ENCODE measurements at places on chromosomes 2 and 18.

DNA sequence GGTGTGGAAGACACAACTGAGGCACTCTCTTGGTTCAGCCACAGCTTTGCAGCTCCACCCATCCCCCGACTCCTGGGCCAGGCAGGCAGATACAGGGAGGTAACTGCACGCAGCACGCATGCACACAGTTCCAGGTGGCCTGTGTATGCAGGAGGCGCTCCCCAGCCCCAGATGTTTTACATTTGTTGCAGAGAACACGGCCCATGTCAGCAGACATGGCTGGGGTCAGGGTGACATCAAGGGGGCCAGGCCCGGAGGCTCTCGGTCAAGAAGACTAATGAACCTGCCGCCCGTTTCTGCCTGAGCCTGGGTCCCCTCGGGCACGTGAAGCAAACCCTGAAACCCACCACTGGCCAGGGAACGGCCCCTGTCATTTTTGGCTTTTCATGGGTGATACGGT lies 57.3 kb downstream of the TWIST2 start:
- no peak for DNase-seq

DNA sequence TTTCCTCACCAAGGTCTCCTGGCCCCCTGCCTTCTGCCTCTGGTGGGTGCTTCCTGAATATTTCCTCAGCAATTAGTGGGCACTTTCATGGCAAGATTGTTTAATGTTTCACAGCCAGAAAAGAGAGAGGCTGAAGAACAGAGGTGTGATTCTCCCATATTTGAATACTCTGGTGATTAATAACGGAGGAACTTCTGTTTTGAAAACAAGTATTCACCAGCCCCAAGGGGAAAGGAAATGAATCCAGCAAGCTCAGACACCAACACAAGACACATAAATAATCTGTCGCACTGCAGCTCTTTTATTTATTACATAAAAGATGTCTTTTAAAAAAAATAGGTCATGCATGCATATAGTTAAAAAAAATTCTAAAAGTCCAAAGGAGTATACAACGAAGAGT lies 57.7 kb downstream of the MRPL35 start:
- no peak for DNase-seq

DNA sequence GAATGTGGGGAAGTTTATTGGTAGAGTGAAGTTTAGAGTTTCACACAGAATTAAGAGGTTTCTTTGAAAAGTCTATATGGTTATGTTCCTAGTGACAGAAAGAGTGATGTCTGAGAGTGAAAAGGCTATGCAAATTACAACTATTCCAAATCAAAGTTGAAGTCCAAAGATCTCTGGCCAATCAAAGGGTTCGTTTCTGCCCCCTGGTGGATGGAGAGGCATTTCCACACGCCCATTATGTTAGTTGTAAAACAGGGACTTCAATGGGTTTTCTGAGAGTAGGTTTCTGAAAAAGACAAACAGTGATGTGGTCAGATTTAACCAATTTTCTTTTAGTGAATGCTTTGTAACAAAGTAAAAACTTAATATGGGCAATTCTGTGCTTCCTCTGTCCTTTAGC lies 441.5 kb upstream of the POU3F3 start:
- peak; percentile 41 for DNase-seq

- no peak for DNase-seq
These were observed 59.2 kb downstream of the CCDC141 start for GRCh38 chr2:178990533-178991241.

DNA sequence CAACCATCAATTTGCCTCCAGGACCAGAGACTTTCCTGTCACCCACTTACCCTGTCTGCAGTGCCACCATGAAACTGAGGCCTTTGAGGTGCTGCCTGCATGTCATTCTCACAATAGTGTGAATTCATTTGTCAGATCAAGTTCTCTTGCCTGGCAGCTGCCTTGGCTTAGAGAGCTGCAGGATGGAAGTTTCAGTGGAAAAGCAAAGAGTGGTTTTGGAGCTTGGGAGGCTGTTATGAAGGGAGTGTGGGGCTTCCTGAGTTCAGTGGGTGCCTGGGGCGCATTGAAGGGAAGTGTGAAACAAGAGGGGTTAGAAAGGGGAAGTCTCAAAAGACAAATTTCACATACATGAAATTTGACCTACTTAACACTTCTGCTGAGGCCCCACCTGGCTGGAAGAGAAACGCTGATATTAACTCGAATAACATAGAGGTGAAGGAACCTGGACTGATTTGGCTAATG lies 7.9 kb upstream of the LBH start:
- DNase-seq = no peak

GRCh38 chr2:230010501-230010900 lies 58.2 kb downstream of the SLC16A14 start:
- DNase-seq = no peak

DNA sequence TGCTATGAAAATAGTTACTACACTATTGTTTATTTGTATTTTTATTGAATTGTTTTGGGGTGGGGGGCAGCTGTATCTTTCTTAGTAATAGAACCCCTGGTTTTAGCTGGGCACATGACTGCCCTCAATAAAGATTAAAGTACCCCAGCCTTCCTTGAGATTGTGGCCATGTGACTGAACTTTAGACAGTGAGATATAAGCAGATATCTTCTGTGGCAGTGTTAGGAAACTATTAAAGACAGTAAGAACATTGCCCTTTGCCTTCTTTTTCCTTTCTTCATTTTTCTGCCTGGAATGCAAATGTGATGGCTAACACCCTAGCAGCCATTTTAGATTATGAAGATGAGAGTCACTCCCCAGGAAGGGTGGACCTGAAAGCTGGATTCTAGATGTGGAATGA lies 47.9 kb upstream of the AKAIN1 start:
- no peak for DNase-seq

DNA sequence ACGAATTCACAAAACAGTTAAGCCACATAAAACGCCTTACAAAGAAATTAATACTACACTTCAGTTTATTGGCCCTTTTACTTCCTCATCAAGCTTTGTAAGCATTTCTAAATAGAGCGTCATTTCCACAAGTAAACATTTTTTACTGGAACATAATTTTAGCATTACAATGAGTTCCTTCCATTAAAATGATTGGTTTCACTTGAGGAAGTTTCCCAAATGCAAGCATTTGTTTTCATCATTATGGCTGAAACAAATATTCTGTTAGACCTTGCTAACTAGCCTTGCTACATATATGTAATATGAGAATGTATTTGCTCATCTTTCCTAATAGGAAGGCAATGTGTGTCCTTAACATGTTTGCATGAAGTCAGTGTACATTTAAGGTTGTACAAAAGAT lies 579.1 kb downstream of the IRS1 start:
- no peak for DNase-seq

- no peak for DNase-seq
These were observed 78.3 kb downstream of the PDCL3 start for GRCh38 chr2:100641125-100641435.

DNA sequence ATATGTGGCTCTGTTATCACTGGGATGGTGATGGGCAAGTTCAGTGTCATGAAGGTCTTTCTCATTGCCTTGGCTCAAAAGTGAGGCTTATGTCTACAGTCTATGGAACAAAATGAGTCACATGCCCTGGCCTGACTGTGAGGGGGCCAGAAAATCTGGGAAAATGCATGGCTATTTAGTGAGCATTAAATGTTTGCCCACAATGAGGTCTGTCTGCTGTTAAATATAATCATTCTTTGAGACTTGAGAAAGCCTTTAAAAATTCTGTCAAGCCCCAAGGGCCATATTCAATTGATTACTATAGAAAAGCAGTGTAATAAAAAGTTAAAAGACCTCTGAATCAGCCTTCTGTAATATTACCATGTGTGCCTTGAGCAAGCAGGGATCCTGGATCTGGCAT lies 5.5 kb upstream of the RNF144A start:
- no peak for DNase-seq

GRCh38 chr2:175181877-175182308 lies 383 bp upstream of the ATP5MC3 start:
- no peak for DNase-seq

GRCh38 chr2:212845941-212846340 lies 305.5 kb downstream of the IKZF2 start:
- DNase-seq = peak; percentile 65

DNA sequence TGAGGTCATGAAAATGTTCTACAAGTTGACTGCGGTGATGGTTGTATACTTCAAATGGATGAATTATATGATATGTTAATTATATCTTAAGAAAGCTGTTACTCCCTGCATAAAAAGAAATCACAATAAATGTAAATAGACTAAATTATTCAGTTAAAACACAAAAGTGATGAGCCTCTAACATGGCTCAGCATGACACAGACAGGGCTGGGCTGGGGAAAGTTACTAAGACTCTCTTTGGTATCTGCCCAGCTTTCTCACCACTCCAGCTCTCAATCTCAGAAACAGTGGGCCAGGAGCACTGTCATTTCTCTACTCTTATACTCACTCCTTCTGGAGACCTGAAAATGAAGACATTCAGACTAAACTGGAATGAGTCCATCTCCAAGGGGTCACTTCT lies 3.5 kb downstream of the CYP27C1 start:
- DNase-seq = no peak

- no peak for DNase-seq
These were observed 149.1 kb upstream of the CELF4 start for GRCh38 chr18:37714691-37715090.

- DNase-seq = peak; percentile 66
These were observed 11.7 kb downstream of the YIPF4 start for GRCh38 chr2:32289165-32289999.

DNA sequence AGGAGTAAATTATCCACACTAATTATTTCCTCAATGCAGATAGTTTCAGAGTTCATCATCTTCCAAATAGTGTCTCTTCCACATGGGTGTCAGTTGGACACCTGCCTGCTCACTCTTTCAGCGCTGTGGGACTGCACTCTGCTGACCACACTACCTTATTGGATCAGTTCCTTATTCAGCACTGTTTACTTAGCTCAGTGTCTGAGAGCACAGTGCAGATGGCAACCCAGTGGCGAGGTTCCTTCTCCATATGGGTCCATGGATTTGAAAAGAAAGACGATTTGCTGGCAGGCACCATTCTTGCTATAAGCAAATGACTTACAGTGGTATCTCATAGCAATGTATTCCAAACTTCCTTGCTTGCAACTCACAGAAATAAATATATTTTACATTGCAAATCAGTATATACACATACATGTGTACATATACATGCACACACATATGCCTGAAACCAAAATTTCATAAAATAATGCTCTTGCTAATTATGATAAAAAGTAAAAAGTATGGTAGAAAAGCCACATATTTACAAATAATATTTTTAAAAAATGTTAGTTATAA lies 354.8 kb downstream of the INSIG2 start:
- DNase-seq = no peak

DNA sequence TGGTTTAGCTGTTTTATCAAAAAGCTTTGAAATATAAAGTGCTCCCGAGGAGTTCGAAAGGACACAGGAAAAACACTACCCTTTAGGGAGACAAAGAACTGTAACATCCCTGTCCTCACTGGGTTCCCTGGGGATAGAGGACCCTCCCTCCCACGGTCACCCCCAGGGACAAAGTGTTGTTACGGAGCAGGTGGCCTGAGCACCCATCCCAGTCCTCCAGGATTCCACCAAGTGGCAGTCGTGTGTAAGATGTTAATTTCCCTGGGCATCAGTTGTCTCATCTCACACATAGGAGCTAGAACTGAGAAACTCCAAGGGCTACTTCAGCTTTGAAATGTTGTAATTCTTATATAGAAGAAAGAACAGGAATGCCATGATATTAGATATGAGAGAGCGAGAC lies 137.7 kb downstream of the ALK start:
- no peak for DNase-seq

GRCh38 chr2:199310771-199311585 lies 146.8 kb downstream of the SATB2 start:
- DNase-seq = no peak

DNA sequence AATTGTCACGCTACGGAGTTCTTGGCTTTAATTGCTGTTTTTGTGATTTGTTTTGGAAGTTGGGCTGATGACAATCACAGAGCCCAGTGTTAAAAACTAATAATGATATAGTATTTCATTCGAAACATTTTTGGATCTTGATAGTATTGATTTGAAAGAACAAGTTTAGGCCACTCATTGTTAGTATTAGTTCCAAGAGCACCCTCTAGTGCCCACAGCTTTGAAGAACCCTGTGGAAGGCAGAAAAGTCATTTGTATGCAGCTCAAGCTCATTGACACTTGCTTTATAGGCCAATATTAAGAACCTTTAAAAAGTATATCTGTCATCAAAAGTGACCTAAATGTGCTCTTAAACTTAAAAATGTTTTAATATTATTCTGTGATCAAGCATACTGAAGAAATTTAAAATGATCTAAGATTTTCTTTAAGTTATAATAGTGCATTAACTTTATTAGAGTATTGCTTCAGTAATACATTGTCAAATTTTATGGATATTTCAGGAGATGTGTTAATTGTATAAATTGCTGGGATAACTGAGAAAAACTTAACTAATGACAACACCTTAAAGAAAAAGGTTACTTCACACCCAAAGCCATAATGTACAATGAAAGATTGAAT lies 191.0 kb downstream of the GRB14 start:
- peak; percentile 49 for DNase-seq

GRCh38 chr2:221753401-221753800 lies 181.3 kb upstream of the EPHA4 start:
- no peak for DNase-seq

DNA sequence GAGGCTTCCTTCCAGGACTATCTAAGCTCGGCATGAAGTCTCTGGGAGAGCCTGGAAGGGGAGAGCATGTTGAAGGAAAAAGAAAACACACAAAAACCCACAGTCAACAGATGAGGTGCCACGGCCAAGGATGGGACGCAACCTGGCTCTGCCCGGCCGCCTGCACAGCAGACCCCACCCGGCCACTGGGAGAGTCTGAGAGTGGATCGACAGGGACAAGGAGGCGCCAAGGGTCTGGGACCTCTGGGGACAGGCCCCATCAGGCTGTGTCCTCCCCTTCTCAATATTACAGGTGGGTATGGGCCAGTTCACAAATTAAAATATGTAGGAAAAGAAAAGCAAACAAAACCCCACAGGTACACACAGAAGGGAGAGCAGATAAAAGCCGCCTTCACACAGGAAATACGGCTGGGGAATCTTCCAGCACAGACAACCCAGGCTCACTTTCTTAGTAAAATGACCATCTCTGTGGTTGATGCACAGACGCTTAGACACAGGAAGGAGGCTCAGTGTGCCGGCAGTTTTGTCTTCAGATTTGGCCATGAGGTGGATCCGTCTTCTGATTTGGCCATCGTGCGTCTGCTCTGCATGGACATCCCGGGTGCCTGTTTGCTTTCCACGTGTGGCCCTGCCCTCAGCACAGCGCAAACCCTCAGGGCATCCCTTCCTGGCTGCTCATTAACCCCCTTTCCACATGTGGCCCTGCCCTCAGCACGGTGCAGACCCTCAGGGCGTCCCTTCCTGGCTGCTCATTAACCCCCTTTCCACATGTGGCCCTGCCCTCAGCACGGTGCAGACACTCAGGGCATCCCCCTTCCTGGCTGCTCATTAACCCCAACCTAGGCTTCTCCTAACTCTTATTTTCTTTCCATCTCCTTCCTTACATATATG lies 138.4 kb downstream of the EIPR1 start:
- no peak for DNase-seq

GRCh38 chr2:64326578-64327050 lies 127.3 kb upstream of the LGALSL start:
- no peak for DNase-seq

DNA sequence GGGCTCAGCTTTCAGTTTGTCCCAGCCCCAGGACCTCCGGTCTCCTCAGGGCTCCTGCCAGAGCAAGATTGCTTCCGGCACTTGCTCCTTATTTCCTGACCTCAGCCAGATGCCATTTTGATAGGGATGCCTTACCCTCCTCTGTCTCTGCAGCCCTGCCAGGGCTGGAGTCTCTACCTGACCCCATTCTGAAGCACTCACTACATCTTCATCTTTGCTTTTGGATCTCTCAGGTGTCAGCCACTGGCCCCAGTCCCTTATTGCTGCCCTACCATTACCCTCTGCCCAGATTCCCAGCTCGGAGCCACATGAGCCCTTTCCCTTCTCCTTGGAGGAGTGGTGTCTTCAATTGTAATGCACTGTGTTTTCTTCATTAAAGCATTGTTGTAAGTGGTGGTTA lies 17.1 kb downstream of the OSBPL6 start:
- no peak for DNase-seq
